ENCODE measurements at places on chromosomes 2 and 18. TPM values are rescaled to one million over a fixed set of nuclear protein-coding genes. Genes with fewer than 3 reads are reported as not detected.
A peak's percentile ranks its signal among the peaks of the same experiment; 100 is the strongest.

DNA sequence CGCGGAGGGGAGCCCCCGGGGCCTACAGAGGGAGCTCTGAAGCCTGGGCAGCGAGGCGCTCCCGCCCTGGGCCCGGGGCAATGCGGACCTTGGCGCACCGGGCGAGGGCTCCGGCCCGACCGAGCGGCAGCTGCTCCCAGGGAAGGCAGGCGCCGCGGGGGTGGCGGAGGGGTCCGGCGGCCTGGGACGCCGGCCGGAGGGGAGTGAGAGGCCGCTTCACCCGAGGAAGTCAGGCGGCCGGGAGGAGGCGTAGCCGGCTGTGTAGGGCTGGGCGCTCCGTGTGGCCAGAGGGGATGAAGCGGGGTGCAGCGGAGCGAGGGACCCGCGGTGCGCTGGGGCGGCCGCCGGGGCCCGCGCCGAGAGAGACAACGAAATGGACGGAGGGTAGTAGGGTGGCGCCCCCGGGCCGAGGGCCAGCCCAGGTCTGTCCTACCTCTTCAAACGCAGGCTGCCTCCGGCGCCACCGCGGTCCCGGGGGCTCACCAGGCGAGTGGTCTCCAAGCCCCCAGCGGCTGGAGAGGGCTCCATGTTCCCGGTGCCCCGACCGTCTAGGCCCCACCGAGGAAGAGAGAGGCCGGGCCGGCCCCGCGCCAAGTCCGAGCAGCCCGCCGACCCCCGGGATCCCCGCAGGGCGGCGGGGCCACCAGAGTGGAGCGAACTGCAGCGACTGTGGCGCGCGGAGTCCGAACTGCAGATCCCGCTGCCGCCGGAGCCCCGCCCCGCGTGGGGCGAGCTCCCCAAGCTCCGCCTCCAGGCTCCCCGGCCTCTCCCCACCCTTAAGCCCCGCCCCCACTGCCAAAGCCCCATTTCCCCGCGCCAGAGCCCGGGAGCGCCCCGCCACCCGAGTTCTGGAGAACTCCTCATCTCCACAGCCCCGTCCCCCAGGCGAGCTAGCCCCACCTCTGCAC, at the start of gene SLC30A3:
Gene SLC30A3, minus strand, starts transcription at position 669 of the 908 bp plus-strand sequence. Its CDS starts 141 bp downstream, at position 528.
- peak; percentile 54 for DNase-seq

- DNase-seq, result peak; percentile 30
These were observed 501.1 kb upstream of the TNP1 start for GRCh38 chr2:217360781-217361482.

DNA sequence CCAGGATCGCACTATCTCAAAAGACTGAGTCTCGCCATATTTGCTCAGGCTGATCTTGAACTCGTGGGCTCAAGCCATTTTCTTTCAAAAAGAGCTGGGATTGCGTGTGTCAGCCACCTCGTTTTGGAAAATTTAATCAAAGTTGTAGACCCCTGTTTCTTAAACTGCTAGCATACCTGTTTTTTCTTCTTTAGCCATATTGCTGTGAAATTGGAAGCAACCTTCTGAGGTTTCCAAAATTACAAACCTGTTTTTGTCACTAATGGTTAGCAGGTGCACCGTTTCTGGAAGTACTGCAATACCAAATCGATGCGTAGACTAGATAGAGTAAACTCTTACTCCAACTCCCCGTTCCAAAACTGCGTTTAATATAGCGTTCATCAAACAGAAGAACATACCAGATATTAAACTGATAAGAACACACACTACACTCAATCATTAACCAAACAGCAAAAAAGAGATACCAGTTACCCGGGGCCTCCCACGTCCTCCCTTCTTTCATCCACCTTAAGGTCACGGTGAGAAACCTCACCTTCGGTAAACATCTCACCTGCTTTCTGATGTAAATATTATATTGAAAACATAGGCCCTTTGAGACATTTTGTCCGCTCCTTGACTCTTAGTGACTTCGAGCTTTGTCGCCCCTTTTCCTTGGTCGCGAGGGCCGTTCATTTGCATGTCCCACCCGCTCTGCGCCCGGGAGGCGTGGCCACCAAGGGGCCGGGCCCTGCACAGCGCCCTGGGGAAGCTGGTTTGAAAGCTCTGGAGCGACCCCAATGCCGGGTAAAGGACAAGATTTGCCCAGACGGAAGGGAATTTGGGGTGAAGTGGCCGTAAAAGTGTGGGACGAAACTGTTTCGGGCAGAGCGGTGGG, at the start of gene RNU2-63P:
Gene RNU2-63P, minus strand, starts transcription at position 462 of the 874 bp plus-strand sequence.
- DNase-seq, result peak; percentile 67

GRCh38 chr2:43743706-43744105, 30.1 kb upstream of the DYNC2LI1 start:
- no peak for DNase-seq

- DNase-seq, result no peak
These were observed 627.6 kb upstream of the PKDCC start for GRCh38 chr2:41420219-41420618.

UBXN2A gene
- total RNA-seq, result 15.8 TPM

MARCHF4 gene
- total RNA-seq, result 0.73 TPM

C2orf69 gene
- 14.8 TPM for total RNA-seq
